ENCODE measurements at places on chromosomes 11 and 22. TPM values are rescaled to one million over a fixed set of nuclear protein-coding genes. Genes with fewer than 3 reads are reported as not detected.

SSTR3 gene
- not detected for polyA plus RNA-seq

TMEM121B gene
- polyA plus RNA-seq, result 0.13 TPM

DNA sequence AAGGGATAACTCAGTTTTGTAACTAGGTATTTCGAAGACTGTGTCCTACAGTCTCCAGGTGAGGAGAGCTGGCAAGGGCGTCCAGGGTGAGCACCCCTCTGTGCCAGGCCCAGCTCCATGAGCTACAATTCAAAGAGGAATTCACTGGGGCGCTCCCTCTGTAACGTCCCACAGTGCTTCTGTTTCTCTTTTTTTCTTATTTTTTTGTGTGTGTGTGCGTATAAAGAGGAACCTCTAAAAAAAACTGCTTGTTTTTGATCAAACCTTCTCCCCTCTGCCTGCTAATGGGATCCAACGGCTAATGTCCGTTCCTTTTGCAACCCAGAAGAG, 17.1 kb downstream of the ASCC2 start:
- no peak overlapping the region for H3K4me3 ChIP-seq
- DNase-seq, result no peak
- peaks cover 45% of the 10 kb centered on the region for H3K36me3 ChIP-seq
- H3K27ac ChIP-seq, result peak overlapping the region; percentile 8
- no peaks in the 10 kb centered on the region for H3K27me3 ChIP-seq

GRCh38 chr11:22728600-22729389, 62.4 kb downstream of the GAS2 start:
- no peak overlapping the region for H3K4me3 ChIP-seq
- no peaks in the 10 kb centered on the region for H3K27me3 ChIP-seq
- no peaks in the 10 kb centered on the region for H3K4me1 ChIP-seq
- H3K36me3 ChIP-seq, result no peaks in the 10 kb centered on the region
- H3K27ac ChIP-seq, result no peak overlapping the region
